ENCODE measurements at places on chromosomes 6 and 20.

GRCh38 chr6:38773338-38773737 is 58.2 kb downstream of the DNAH8 start:
- no peak for DNase-seq

GRCh38 chr6:137811121-137811915 is 55.7 kb upstream of the TNFAIP3 start:
- DNase-seq: no peak

- no peak for DNase-seq
Measured at GRCh38 chr20:38947931-38948362, 14.2 kb upstream of the DHX35 start.

- DNase-seq: peak; percentile 89
Measured at GRCh38 chr6:121430514-121431460, 4.7 kb upstream of the GJA1 start.

DNA sequence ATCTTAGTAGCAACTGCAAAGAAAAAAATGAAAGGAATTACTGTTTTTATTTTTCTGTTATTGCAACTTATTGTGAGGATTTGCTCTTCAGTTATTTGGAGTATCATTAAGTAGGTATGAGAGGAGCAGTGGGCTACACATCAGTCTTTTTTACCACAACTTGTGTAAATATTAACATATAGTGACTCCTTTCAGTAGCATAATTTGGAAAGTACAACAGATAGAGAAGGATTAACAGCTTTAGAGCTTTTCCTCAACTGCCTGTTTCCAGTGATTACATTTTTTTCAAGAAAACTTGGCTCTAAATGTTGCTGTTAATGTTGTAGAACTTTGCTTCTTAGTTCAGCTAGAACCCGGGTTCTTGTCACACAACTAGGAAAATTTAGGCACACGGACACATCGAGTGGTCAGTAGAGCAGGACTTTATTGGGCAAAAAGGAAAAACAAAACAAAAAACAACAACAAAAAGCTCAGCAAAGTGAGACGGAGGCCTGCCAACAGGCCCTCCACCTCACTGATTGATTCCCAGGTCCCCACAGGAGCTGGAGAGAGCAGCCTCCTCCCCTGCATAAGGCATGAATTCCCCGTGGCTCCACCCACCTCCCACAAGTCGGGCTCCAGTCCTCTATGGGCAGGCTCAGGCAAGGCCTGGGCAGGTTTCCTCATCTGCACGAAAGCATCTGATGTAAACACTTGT is 75.1 kb downstream of the ADGRG6 start:
- DNase-seq: no peak

DNA sequence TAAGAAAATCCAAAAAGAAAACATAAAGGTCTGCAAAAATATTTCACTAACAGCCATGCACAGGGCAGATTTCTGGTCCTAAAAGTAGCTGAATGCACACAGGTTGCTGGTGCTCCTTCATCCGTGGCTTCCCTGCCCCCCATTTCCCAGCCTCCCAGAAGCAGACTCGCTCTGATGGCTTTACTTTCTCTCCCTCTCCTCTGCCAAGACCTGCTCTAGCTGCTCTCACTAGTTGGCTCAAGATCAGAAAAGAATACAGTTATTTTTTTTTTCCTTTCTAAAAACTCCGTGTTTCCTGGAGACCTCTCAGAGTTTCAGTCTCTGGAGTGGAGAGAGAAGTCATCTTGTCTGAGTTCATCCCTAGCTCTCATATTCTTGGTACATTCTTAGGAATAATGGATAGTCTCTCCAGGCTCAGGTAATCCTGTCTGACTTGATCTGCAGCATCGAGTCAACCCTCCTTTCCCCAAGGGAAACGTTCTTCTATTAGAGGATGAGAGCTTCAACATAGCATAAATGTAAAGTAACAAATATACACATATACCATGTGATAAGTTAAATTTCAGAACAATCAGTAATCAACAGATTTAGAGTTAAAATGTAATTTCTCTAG is 214.2 kb downstream of the TBC1D7 start:
- no peak for DNase-seq

GRCh38 chr20:51434580-51435247 is 107.8 kb downstream of the NFATC2 start:
- no peak for DNase-seq

GRCh38 chr6:163460307-163460782 is 45.8 kb downstream of the QKI start:
- DNase-seq: no peak

GRCh38 chr6:137919837-137920730 is 53.0 kb downstream of the TNFAIP3 start:
- no peak for DNase-seq

DNA sequence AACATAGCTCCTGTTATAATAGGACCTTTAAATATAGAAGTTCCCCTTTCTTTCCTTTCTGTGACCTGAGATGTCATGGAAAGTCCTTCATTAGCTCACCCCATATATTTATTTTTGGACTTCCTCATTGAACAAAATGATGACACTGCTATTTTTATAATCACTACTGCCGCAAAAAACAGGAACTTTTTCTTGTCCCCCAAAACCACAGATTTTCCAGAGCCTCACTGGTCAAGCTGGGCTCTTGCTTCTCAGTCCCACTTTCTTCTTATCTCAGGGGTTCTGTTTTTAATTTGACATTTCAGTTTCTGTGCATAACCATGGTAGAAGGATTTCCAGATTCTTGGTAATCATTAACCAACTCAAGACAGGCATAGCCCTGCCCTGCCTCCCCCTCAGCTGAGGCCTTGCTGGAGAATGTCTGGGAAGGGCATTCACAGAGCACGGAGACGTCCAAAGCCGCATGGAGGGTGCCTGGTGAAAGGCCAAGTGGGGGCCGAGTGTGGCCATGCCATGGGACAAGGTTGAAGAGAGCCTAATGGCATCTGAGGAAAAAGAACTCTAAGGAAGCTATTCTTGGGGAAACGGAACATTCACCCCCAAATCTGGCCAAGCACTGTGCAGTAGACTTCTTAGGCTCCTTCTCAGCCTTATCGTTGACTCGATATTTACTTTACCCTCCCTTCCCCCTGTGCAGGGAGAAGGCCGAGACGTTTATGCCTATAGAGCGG is 73.7 kb downstream of the EDN1 start:
- DNase-seq: no peak

GRCh38 chr6:79076160-79076559 is 1.9 kb downstream of the PHIP start:
- peak; percentile 25 for DNase-seq

- DNase-seq: no peak
Measured at GRCh38 chr20:6664574-6664973, 102.9 kb upstream of the BMP2 start.

GRCh38 chr20:36951198-36951978 is at the start of gene SAMHD1:
Gene SAMHD1, minus strand, starts transcription at chr20:36951708. Its CDS starts 65 bp downstream, at chr20:36951643.
- peak; percentile 89 for DNase-seq

GRCh38 chr6:11323666-11324452 is 91.4 kb upstream of the NEDD9 start:
- no peak for DNase-seq

DNA sequence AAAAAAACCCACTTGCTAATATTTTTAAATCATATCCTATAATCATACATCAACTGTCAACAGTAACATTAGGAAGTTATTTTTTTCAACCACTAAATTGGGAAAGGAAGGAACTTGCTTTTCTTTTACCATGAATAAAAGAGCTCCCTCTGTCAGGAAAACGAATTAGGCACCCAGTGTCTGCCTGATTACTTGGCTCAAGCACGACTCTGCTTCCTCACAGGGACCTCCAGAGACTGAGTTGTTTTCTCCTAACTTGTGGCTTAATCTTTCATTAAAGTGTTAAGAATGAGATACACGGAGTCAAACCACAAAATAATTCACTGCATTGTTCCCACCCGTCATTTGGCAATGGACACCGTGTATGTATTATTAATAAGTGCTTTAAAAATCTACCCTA is 1405.1 kb upstream of the EYS start:
- no peak for DNase-seq

DNA sequence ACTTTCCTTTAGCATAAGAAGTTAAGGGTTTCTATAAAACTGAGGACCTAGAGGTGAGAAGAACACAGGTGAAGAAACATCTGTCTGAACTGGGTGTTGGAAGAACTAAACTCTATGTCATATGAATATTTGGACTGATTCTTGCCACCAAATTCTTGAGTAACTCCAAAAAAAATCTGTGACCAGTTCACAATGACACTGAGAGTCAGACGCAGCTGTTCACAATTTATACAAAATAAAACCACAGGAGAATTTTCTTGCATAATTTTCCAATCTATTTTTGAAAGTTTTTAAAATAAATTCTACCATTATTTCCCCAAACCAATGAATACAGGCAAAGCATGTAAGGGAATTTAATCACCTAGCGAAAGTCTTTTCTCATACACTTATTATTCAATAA is 148.1 kb upstream of the TCF21 start:
- no peak for DNase-seq

- DNase-seq: peak; percentile 94
Measured at GRCh38 chr6:70314296-70314695, 11.4 kb upstream of the COL9A1 start.

DNA sequence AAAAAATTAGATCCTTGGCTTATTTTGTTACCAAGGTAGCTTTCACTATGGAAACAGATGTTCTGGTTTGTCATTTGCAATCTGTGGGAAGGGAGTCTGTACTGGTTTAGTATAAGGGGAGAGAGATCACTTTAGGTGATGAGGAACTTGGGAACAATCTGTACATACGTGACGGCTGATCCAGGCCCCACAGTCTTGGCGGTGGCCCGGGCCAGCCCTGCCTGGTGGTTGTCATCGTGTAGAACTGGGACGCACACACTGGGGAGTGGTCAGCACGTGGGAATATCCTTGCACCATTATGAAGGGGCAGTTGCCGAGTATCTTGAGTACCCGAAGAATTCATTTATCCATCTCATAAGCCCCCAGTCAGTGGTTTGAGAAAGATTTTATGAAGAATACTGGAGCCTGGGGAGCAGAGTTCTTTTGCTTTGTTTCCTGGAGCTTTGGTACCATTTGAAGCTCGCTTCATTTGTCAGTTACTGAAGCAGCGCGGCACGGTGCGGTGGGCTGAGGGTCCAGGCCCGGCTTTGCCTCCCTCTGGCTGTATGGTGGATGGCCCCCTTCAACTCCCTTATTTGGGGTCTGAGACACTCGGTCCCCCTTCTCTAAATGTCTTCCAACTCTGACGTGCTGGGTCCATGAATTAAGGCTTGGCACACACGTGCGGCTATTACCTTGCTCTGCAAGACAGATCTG is 22.8 kb upstream of the CLDN20 start:
- no peak for DNase-seq

DNA sequence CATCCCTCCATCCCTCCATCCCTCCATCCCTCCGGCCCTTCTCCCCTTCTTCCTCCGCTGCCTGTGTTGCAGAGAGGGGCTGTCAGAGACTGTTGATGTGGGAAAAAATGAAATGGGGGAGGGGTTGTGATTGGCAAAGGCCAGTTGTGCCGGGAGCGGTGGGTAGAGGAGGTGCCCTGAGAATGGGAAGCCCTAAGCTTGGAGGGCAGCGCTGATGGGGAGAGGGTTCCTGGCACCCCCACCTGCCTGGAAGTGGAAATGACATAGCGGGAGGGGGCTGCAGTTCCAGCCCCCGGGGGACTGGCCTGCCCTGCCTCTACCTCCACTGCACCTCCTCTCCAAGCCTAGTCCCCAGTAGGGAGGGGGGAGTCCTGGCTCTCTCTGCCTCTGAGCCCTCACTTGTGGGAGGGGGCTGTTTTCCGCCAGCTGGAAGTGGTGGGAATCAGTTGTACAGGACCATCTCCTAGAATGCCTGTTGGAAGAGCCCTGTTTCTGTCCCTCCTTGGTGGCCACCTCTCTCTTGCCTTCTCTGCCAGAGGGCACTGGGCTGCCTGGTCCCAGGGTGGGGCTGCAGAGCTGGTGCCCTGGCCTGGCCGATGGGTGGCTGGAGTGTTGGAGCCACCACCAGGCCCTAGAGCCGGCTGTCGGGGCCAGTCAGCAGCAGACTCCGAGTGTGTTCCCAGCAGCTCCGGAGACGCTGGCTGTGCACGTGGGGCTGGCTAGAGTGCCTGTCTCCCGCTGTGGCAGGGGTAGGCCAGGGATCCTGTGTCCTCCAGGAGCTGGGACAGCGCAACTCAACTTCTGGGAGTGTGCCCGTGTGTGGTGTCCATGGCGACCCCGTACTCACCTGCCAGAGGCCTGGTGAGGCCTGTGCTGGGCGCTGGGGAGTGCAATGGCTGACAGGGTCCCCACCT is 1.5 kb downstream of the DLGAP4 start:
- DNase-seq: no peak

- DNase-seq: no peak
Measured at GRCh38 chr6:28105245-28105639, 19.2 kb upstream of the ZSCAN16 start.

DNA sequence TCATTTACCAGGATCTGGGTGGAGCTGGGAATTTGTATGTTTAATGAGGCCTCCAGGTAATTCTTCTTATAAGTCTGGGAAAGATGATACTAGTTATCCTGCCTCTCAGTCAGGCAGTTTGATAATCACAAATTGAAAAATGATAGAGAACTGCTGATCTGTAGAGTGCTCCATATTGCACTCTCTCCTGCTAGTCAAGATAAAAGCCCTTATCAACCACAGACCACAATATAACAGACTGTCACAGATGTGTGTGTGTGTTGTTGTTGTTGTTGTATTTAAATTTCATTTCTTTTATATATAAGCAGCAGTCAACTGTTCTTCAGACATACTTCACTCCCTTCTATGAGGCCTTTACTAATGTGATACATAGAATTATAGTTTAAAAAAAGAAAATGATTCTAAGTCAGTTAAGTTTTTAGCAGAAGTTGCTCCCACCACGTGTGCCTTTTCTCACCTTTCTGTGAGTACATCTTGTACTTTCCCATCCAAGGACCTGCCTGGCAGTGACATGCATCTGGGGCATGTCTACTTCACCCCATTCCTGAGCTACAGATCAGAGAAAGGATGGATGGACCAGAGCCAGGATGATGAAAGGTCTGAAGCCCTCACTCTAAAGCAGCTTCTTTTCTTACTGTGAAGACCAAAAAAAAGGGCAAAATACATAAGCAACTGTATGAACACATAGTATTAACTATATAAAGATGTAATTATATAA is 29.8 kb downstream of the TENT5A start:
- no peak for DNase-seq

DNA sequence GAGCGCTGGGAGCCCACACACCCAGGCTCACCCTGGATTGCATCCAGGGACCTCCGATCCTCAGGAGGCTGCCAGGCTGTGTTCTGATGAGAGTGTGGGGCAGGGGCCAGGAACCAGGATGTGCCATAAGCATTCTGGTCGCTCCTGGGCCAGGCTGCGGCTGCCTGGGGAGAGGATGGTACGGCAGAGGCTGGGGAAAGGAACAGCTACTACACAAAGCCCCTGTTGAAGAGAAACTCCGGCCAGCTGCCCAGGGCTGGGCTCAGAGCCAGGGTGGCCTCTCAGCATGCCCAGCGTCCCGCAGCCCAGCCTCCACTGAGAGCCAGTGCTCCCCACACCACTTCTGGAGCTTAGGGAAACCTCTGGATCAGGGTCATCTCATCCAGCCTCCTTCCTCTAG is 21.7 kb upstream of the OCSTAMP start:
- peak; percentile 76 for DNase-seq

Data from spinal cord (tissue), 10 donors.